AML-193 (cell line): ENCODE measurements at places on chromosomes 2 and 18.

GRCh38 chr18:22846088-22846683, 86.9 kb upstream of the RBBP8 start:
- peak; percentile 19 for DNase-seq

- DNase-seq, result no peak
These were observed at the start of gene TMEM178A for GRCh38 chr2:39665811-39666490. Gene TMEM178A (plus strand): TSS chr2:39665917. CDS start chr2:39665975, 58 bp downstream.

DNA sequence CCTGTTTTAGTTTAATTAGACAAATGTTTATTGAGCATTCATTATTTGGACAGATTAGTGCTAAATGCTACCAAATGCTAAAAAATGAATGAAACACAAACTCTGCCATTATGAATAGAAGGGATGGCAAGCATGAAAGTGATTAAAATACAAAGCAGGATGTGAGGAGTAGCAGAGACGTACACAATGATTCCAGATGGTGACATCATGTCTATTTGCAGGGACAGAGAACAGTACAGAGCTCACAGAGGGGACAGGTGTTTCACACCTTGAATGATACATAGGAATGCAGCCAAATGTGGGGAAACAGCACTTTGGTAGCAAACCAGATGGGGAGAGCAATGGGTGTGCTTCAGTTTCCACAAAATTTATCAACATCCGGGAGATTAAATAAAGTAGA, 76.3 kb downstream of the CD226 start:
- DNase-seq, result no peak

- no peak for DNase-seq
These were observed 38.4 kb downstream of the ZAP70 start for GRCh38 chr2:97751752-97752151.

DNA sequence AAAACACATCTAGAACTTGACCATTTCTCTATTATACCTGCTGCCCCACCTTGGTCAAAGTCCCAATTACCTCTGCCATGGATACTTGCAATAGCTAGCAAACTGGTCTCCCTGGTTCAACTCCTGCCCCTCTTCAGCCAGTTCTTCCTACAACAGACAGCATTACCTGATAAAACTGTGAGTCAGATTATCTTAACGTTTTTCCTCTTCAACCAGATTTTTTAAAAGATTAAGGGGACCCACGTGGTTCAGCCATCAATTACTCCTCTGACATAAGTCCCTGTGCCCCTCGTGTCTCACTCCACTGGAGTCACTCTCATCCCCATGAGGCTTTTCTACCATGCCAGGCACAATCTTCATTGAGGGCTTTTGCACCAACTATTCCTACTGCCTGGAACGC, 5.3 kb upstream of the ARHGAP15 start:
- DNase-seq, result no peak

DNA sequence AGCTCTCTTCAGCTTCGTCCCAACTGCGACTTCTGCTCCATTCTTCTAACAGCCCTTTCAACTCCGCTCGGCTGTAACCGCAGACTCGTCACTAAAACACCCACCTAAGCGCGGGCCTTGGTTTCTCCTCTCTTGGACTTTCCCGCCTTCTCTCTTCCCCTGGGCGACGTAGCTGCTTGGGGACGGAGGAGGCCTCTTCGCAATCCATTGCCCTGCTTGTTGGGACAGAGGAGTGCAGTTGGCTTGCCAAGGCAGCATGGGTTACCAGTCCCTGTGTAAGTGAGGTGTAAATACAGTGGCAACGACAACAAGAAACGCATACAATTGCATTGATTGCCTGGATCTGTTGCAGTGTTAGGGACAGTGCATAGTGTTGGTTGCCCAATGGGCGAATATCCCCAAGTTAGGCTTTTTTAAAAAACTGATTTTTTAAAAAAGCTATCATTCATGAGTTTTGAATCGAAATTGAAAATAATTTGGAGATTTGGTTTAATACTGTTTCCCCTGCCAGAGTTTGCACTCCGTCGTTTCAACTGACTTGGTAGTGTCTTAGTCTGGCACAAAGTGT, 484 bp upstream of the DARS1 start:
- peak; percentile 73 for DNase-seq

- no peak for DNase-seq
These were observed 467.4 kb downstream of the SOX11 start for GRCh38 chr2:6159606-6160005.

DNA sequence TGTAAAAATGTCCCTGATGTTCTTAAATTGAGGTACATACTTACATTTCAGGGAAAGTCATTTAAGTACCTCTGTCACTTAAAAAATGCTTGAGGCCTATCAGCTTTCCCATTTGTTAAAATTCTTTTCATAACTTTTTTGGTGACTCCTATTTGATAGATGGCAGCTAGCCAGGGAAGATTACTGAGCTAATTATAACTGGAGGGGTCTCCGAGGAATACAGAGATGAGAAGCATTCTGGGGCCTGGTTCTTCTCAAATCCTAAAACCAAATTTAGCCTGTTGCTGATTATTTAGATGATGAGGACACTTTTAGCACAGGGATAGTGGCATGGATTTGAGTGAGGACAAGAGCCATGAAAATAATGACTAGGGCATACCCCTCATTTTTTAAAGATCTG, 4.8 kb downstream of the UGP2 start:
- no peak for DNase-seq

- no peak for DNase-seq
These were observed 20.6 kb upstream of the EXOC6B start for GRCh38 chr2:72846171-72847095.

DNA sequence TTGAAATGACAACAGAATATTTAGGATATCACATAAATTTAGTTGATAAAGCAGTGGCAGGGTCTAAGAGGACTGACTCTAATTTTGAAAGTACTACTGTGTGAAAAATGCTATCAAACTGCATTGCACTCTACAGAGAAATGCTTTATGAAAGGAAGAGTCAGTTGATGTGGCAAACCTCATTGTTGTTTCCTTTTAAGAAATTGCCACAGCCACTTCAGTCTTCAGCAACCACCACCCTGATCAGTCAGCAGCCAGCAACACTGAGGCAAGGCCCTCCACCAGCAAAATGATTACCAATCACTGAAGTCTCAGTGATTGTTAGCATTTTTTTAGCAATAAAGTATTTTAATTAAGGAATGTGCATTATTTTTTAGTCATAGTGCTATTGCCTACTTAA, 488.7 kb upstream of the SLC39A10 start:
- no peak for DNase-seq

DNA sequence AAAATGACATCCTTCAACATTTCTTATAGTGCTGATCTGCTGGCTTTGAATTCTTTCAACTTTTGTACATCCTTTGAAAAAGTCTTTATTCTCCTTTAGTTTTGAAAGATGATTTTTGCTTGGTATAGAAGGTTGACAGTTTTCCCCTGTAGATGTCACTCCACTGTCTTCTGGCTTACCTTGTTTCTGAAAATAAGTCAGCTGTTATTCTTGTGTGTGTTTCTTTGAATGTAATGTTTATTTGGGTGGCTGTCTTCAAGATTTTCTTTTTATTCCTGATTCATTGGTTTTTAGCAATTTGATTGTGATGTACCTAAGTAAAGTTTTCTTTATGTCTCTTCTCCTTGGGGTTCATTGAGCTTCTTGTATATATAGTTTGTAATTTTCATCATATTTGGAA, 47.6 kb downstream of the ACTR3 start:
- no peak for DNase-seq

DNA sequence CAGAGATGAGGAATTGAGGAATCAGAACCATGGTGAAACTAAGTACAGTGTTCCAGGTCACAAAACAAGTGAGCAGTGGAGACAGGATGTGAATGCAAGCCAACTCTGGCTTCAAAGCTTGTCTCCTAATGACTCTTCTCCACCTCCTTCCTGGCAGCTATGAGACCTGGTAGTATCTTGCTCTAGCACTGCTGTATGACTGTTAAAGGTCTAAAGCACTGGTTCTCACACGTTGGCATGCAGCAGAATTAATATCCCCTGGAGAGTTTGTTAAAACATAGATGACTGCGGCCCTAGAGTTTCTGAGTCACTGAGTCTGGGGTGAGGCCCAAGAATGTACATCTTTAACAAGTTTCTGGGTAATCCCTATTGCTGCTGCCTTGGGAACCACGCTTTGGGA, 63.3 kb downstream of the SUCLG1 start:
- DNase-seq, result no peak

GRCh38 chr2:160022162-160022561, 40.3 kb downstream of the PLA2R1 start:
- DNase-seq, result peak; percentile 15

- DNase-seq, result no peak
These were observed 45.7 kb upstream of the SNED1 start for GRCh38 chr2:240952496-240953246.

GRCh38 chr18:22186484-22186971, 17.1 kb downstream of the GATA6 start:
- no peak for DNase-seq

DNA sequence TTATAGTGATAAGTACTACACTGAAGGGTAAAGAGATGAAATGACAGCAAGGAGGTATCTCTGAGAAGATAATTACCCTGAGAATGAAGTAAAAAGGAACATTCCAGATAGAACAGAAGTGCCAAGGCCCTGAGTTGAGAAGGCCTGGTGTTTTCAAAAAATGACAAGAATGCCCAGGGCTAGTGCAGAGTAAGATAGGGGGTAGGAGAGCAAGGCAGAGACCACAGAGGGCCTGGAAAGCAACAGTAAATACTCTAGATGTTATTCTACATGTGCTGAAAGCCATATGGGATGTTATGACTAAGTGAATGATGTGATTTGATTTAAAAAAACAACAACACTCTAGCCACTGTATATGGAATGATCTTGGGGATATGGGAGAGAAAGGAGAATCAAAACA, 52.3 kb downstream of the BAZ2B start:
- DNase-seq, result no peak

DNA sequence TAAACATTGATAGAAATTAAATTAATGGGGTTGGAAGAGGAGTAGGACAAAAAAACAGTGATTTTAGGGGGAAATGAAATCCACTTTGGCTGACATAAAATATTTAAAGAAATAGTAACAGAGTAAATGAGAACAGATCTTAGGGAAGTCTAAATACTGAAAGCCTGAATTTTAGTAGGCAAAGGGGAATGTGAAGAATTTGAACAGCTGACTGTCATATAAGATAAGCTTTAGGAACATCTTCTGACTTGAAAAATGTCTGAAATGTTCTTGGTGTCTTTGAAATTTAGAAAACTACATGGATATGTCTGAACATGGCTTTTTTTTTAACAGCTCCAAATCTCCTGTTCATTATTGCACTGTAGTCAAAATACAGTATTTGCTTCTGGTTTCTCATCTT, 150.3 kb downstream of the CALCRL start:
- no peak for DNase-seq

- DNase-seq, result no peak
These were observed 113.4 kb upstream of the AQP4 start for GRCh38 chr18:26978812-26979341.

GRCh38 chr2:1804351-1804771, 60.0 kb upstream of the PXDN start:
- DNase-seq, result no peak

DNA sequence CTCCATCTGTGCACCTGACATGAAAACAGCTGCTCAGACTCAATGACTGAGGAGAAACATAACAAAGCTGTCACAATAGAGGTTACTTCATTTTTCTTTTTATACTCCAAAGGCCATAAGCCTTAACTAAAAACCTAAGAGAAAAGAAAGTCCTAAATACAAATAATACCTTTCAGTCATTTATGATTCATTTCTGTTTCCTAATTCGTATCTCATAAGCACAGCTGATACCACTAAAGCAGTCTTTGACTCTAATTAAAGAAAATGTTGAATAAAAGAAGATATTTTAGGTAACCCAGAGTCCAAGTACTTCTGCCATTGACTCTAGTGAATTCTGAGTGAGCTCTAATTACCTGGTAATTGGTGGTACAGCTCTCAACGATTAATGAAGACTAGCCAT, 20.6 kb downstream of the NEMP2 start:
- no peak for DNase-seq

- peak; percentile 10 for DNase-seq
These were observed 72.6 kb downstream of the ZNF532 start for GRCh38 chr18:58937071-58937886.

- peak; percentile 56 for DNase-seq
These were observed 583 bp downstream of the NEMP2 start for GRCh38 chr2:190533968-190534309.

DNA sequence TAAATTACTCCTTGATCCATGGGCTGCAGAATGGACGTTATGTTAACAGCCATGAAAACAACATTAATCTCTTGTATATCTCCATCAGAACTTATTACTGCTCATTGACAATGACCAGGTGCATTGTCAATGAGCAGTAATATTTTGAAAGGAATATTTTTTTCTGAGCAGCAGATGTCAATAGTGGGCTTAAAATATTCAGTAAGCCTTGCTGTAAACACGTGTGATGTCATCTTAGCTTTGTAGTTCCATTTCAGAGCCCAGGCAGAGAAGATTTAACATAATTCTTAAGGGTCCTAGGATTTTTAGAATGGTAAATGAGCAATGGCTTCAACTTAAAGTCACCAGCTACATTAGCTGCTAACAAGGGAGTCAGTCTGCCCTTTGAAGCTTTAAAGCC, 26.6 kb downstream of the CFAP210 start:
- DNase-seq, result no peak

GRCh38 chr2:61727746-61728145, 126.1 kb downstream of the FAM161A start:
- no peak for DNase-seq

DNA sequence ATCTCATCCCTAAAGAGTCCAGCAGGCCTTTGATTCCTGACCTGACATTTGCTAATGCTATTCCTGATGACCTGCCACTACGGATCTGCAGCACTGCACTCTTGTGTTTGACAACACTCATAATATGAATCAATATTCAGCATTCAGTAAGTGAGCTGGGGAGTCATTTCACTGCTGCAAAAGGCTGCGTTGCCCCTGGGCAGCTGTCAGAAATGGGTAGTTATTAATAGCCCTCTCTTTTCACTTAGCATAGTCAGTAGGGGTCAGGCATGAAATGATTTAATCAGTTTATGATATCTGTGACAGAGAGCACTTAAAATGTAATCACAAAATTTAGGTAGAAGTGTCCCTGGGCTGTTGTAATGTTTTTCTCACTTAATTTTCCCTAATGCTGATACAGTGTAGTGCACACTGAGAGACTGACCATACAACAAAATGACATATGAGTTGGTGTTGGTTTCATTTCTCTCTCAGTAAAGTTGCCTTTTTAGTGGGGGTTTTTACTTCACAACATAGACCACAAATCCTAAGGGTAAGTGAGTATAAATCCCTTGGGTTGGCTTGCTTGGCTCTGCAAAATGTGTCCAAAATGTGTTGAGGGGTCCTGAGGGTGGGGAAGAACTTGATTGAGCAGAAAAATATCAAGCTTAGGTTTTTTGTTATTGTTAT, 184.8 kb downstream of the CAMKMT start:
- no peak for DNase-seq

GRCh38 chr2:121450301-121450700, 80.4 kb upstream of the RNU4ATAC start:
- no peak for DNase-seq

DNA sequence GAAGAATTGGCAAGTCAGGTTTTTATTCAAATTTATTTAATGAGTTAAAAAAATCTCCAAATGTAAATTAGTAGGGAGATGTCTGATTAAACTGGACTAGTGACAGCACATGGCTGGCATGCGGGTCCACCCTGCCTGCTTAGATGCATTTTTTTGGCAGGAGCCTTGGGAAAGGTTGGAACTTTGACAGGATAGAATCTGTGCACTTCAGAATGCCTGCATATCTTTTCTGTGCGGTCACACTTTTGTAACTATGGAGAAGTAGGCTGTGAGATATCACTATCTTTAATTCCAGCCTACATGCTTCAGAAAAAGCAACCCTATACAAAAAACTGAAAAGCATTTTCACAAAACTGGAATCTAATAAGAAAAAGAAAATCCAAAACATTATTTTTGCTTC, 317.8 kb downstream of the MBD2 start:
- no peak for DNase-seq
